Ascending aorta (tissue), 2 donors: ENCODE measurements at places on chromosomes 13 and 19.
A peak's percentile ranks its signal among the peaks of the same experiment; 100 is the strongest.

GRCh38 chr19:3774621-3775373, 2.8 kb upstream of the RAX2 start:
- no peak for DNase-seq

DNA sequence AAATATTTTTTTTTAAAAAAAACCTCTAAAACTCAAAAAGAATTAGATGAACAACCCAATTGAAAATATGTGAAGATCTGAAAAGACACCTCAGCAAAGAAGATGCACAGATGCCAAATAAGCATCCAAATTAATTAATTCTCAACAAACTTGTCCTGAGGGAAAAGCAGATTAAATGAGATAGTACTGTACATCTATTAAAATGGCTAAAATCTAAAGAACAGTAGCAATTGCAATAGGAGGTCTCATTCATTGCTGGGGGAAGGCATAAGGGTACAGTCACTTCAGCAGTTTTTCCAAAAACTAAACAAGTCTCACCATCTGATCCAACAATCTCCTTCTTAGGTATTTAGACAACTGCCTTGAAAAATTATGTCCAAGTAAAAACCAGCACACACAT, 22.0 kb downstream of the PLPP2 start:
- DNase-seq: no peak

- peak; percentile 93 for DNase-seq
Measured at GRCh38 chr19:16293118-16294091, 31.2 kb upstream of the KLF2 start.

DNA sequence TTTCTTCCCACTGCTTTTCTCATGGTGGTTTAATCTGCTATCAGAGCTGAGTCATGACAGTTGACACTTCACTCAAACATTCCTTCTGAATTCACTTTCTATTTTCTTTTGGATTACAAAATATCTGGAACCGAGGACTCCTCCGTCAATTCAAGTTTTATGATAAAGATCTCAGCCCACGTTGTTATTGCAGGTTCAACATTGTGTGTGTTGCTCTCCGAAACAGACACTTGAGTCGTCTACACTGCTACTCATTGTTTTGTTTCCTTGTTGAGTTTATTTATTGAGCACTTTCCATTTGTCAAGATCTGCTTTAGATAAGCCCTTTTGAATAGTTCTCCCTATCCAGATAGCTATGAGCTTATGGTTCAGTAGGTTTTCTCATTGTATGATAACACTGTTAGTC, 636.1 kb upstream of the GPC6 start:
- no peak for DNase-seq

DNA sequence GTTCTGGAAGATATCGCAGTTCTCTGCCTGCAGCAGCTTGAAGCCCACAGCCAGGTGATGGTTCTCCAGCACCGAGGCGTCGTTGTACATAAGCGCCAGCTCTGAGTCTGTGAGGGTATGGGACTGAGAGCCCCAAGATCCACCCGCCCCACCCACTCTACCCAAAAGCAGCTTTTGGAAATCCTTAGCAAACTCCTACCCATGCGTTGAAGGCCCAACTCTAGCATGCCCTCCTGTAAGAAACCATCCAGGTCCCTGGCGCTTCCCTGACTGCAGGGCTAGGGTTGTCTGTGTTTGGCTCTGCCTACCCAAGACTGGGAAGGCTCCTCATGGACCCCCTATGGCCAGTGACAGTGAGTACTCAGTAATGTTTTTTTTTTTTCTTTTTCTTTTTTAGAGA, 9.4 kb downstream of the PDE4C start:
- DNase-seq: no peak

GRCh38 chr19:58059003-58059670, at the start of gene ZNF135:
Gene ZNF135, plus strand, starts transcription at chr19:58059282. Its CDS starts 721 bp downstream, at chr19:58060003.
- DNase-seq: peak; percentile 23

GRCh38 chr19:19538061-19538784, at the start of gene CILP2:
Gene CILP2, plus strand, starts transcription at chr19:19538265. Its CDS starts 85 bp downstream, at chr19:19538350.
- DNase-seq: no peak

- DNase-seq: no peak
Measured at GRCh38 chr13:37816276-37816675, 53.3 kb downstream of the TRPC4 start.

DNA sequence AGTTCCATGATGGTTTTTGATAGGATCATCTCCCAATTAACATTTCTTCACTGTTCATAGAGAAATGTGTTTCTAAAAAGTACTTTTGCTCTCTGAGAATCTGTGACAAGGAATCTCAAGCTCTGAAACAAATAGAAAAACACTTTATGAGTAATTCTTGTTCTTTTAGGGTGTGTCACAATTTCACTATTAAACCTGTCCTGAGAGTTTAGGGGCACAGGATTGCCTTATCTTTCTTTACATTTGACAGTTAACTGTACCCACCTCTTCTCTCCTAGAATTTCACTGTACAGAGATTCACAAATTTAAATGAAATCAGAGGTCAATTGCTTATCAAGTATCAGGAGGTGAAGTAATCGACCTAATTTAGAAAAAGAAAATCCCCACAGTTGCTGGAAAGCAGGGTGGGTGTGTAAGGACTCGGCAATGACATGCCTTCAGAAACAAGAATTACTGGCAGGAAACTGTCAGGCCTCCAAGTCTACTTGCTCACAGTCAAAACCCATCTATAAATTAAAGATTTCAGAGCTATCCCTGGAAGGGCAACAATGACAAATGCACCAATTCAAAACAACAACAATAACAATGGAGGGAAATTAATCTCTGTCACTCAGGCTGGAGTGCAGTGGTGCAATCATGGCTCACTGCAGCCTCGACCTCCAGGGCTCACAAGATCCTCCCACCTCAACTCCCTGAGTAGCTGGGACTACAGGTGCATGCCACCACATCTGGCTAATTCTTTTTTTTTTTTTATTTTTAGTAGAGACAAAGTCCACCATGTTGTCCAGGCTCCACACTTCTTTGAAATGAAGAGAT, 250.2 kb downstream of the ABCC4 start:
- no peak for DNase-seq
